Stimulated activated memory B cell treated with anti-CD40 and anti-IgM and Interleukin-4, amounts not matched to agents 10 μg/mL and 1 μg/mL and 100 μg/mL, for 72 hours (primary cell): ENCODE measurements at places on chromosomes 2 and 18.
A peak's percentile ranks its signal among the peaks of the same experiment; 100 is the strongest.

DNA sequence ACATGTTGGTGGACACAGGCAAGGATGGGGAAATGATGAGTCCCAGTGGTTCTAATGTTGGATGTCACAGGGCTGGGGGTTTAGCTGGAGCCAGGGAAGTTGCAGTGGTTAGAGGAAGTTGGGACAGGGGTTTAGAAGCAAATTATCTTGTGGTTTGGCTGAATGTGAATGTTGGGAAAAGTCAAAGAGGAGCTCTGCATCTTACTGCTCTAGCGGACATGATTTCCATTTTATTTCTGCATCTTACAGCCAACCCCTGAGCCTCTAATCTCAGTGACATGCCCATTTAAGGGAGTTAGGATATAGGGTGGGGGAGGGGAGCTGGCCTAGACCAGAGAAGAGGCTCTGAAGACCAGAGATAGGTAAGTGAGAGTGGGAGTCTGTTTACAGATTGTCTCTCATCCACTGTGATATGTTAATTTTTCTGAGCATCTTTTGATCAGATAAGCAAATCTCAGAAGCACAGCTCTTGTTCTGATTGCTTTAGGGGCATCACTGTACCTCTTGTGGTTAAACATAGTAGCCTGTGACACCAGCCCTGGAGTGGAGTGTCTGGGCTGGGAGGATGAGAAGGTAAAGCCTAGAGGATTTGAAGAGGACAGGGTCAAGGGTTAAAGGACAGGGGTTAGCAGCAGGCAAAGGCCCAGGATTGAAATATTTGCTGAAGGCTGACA lies 43.6 kb downstream of the SETBP1 start:
- no peak for ATAC-seq

DNA sequence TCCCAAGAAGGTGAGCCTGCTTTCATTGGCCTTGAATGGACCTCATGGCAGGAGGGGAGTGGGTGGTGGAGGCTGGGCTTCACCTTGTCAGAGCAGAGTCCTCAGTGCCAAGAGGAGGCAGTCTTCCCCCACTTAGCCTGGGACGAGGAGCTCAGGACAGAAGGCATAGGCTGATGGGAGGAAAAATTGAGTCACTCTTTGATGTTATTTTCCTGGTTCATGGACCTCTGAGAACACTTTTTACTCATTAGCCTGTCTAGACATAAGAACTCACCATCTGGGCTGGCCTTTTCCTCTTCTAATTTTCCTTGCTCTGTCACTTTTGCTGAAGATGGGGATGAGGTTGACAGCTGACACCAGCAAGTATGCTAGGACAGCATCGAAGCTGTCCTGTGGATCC lies 225.7 kb upstream of the TNP1 start:
- ATAC-seq = no peak

DNA sequence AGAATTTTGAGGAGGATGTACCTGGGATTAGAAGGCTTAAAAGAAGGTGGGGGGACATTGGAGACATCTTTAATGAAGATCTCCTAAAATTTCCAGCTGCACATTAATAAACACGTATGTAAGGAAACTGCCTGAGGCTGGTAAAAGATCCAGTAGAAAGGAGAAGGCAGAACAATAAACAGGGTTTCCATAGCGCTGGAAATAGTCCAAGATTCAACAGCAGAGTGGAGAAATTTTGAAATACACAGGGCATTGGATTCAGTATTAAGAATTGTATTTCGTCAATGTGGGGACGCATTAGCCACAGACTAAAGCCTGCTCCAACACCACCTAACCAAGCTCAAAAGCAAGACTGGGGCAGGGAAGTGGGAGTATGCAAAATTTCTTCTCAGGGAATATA lies 606.9 kb upstream of the NRXN1 start:
- ATAC-seq = no peak

DNA sequence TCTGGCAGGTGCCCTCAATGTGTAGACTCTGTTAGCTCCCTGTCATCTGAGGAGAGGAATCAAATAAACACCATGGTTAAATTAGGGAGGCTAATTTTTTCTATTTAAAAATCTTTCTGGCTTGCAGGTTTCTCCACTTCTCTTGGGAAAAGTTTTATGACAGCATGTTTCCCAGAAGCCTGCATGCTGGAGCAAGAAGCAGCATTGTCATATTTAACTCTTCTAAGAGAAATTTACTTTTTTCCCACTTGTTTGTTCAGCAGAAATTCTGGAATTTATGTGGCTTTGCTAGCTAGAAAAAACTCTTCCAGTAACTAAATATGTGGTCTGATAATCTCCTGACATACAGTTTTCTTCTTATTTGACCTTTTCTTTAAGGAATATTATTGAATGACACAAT lies 230.5 kb downstream of the PARD3B start:
- no peak for ATAC-seq

GRCh38 chr2:102014041-102014345 lies 22.2 kb downstream of the IL1R2 start:
- ATAC-seq = no peak

- ATAC-seq = no peak
Observed at GRCh38 chr2:48346124-48346536, 183.8 kb upstream of the STON1 start.

- ATAC-seq = peak; percentile 82
Observed at GRCh38 chr2:455015-455705, 167.3 kb upstream of the ALKAL2 start.

DNA sequence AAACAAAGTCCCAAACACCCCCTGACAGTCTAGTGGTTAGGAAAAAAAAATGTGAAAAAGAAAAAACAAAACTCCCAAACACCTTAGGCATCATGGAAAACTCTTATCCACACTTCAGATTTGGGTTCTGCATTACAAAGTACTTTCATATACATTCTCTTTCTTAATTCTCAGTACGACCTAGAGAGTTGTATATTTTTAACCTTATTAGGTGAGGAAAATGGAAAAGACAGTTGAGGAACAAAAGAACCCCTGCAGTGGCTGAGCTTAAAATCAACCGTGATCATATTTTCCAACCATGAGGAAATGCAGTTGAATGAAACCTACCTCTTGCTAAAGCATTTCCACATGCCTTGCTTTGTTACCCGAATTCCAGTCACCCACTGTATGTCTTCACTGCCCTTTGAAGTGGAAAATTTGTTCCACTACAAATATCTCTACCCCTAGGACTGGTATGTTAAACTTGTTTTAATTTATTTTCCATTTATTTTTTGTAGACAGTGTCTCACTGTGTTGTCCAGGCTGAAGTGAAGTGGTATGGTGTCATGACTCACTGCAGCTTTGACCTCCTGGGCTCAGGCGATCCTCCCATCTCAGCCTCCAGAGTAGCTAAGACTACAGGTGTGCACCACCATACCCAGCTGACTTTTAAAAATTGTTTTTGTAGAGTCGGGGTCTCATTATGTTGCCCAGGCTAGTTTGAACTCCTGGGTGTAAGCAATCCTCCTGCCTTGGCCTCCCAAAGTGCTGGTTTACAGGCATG lies 56.9 kb upstream of the LPIN2 start:
- no peak for ATAC-seq

DNA sequence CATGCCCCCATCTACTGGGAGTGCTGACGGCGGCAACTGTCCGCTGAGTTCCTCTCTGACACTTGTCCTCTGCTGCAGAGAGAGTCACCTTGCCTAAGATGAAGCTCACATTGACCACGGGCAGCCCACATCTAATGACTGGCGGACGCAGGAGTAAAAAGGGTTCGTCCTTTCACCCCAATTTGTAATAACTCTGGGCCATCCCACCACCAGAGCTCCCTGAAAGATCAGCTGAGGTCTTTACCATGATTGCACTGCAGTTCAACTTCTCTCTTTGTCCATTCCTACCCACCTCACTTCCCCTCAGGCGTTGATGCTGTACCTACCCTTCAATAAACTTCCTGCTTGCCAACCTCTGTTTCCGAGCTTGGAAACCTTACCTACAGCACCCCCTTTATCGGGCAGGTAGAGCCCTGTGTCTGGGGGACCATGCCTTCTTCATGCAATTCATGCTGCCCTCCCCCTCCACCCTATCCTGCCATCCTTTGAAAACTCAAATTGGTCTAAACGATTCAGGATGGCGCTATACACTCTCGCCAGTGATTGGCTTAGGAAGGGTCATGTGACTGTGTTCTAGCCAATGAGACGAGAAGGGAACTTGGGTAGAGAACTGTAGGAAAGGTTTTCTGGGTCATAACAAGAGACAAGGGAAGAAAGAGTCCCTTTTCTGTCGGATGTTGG lies 10.3 kb upstream of the B3GNT2 start:
- ATAC-seq = no peak

GRCh38 chr18:34018336-34018735 lies 206.4 kb downstream of the NOL4 start:
- no peak for ATAC-seq

- peak; percentile 89 for ATAC-seq
Observed at GRCh38 chr2:25982273-25982967, at the start of gene KIF3C. TSS of gene KIF3C (minus strand) at chr2:25982497. CDS start at chr2:25981917, 580 bp downstream.

- no peak for ATAC-seq
Observed at GRCh38 chr18:48222118-48222517, 187.1 kb downstream of the ZBTB7C start.

DNA sequence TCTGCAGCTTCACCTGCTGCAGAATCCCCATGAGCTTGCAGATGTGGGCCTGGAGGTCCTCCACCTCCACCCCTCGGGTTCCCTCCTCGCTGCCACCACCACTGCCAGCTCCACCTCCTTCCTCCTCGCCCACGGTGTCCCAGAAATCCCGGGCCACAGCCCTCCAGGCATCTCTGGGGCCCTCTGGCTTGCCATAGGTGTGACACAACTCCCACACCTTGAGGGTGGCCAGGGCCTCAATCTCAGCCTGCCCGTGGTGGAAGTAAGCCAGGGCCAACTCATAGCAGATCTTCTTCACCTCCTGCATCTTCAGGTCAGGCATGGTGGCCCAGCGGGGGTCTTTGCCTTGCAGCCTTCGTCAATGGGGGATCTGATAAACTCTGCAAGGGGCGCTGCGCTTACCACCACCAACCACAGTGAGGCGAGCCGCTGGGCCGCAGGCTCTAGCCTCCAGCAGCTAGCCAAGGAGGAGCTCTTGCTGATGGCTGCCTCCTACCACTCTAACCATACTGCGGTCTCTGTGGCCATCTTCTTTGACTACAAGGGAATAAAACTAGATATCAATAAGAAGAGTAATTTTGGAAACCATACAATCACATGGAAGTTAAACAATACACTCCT lies 36.1 kb upstream of the ANKRD62 start:
- ATAC-seq = no peak

GRCh38 chr2:126385983-126386382 lies 270.0 kb upstream of the GYPC start:
- no peak for ATAC-seq

DNA sequence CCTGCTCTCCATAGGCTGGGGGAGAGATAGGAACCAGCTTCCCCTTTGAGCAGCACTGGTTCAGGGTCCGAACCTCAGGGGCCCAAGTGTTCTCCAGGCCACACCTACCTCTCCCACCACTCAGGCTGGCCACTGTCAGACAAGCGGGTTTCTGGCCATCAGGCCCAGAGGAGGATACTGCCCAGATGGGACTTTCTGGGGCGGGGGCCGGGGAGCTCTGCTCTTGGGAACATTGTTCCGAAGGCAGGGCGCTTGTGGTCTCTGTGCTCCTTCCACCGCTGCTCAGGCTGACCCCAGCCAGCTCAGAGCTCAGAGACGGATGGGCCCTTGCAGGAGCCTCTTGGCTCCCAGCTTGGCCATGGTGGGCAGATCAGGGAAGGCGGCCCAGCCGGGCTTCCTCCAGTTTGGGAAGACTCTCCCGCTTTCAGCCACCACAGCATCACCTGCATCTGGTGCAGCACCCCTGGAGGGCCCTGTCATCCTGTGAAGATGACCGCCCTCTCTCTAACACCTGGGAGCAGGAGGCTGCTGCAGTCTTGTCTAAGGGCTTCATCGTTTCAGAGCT lies 5.2 kb upstream of the TRAF3IP1 start:
- no peak for ATAC-seq

- ATAC-seq = no peak
Observed at GRCh38 chr2:238487652-238488346, 61.1 kb downstream of the ASB1 start.

- no peak for ATAC-seq
Observed at GRCh38 chr2:37190290-37190689, 1.8 kb upstream of the SULT6B1 start.

DNA sequence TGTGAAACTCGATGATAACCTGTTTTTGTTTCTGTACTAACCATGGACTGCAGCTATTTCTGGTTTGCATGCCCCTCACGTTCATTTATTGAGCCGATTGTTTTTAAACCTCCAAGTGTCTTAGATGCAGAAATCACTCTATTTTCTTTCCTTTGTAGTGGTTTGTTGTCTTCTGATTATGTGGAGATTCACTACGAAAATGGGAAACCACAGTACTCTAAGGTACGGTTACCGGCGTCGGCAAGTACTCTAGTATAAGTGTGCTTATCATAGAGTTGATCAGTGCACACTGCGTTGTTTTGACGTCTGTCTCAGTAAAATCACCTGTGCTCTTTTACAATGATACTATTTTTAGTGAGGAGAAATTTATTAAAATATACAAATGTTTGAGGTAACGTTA lies 87.4 kb downstream of the ADAM23 start:
- no peak for ATAC-seq

GRCh38 chr2:236714080-236714479 lies 144.5 kb downstream of the ACKR3 start:
- no peak for ATAC-seq
